Gastroesophageal sphincter (tissue), 4 donors: ENCODE measurements at places on chromosomes 2 and 18. TPM values are rescaled to one million over a fixed set of nuclear protein-coding genes. Genes with fewer than 3 reads are reported as not detected.

GRCh38 chr2:210072922-210073509 lies 70.6 kb downstream of the RPE start:
- ATAC-seq, result no peak

GRCh38 chr2:53442093-53442492 lies 325.5 kb upstream of the CHAC2 start:
- no peak for ATAC-seq

DNA sequence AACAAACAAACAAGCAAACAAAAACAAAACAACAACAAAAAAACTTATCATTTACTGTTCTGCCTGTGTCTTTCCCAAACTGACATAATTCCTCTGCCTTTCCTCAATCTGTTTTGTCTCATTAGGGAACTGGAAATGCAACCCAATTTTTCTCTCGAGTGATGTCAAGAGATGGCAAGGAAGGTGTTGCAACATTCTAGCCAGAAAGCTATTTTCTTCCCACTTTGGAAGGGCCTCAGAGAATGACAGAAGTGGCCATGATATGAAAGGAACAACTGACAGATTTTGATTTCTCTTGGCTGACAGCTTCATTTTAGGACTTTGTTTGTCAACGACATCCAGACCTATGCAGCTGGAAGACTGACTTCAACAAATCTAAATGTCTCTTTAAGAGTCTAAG lies 24.7 kb downstream of the RND3 start:
- ATAC-seq, result no peak

GRCh38 chr2:240203031-240203787 lies 62.8 kb upstream of the OTOS start:
- ATAC-seq, result no peak

GRCh38 chr2:225865468-225865867 lies 466.0 kb downstream of the NYAP2 start:
- ATAC-seq, result no peak

- no peak for ATAC-seq
These were observed 33.0 kb downstream of the CASP10 start for GRCh38 chr2:201215963-201216362.

- ATAC-seq, result no peak
These were observed 86.5 kb downstream of the STK39 start for GRCh38 chr2:168160897-168161296.

- ATAC-seq, result no peak
These were observed 258.4 kb downstream of the BCL11A start for GRCh38 chr2:60294901-60295635.

GRCh38 chr2:37635504-37636380 lies 35.7 kb downstream of the CDC42EP3 start:
- peak; percentile 62 for ATAC-seq

DNA sequence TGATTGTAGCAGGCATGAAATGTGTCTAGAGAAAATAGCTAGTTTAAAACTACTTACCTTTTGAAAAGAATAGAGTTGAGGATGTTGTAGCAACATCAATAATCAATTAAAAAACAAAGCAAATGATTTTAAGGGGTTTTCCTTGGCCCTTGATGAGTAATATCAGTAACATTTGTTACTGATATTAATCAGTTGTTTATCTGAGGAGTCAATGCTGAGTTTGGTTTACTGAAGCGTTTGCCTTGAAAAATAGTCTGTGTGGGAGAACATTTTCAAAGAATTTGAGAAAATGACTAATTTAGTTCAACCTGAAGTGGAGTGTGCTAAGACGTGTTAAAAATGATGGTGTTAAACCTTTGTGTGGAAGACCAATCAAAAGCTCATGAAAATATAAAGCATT lies 9.3 kb downstream of the PTH2R start:
- no peak for ATAC-seq

DNA sequence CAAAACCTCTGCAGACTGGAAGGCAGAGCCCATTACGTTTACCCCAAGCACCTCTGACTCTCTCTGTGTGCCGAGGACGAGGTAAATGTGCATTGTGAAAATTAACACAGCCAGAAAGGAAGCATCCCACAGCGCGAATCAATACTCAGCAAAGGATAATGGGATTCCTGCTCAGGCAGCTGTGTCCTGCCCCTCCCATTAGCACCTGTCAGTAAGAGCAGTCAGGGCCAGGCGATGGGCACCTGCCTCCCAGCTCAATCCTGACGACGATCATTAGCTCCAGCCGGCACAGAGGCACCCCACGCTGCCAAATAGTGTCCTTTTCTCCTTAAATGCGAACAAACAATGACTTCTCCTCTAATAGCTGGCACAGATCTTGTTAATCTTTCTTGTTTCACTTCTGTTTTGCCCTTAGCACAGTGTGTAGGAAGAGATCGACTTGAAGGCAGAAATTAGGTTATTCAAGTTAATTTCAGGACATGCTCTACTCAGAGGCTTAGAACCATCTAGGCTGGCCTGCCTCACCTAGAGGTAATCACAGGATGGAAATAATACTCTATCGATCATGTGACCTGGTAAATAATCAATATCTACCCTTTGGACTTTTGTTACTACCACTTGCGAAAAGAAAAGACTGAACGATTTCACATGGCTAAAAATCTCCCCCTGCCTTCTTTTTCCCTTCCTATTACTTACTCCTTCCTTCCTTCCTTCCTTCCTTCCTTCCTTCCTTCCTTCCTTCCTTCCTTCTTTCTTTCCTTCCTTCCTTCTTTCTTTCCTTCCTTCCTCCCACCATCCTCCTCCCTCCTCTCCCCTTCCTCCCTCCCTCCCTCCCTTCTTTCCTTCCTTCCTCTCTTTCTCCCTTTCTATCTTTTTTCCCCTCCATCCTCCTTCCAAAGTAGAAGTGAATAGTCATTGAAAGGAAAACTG lies 487.9 kb upstream of the ID2 start:
- ATAC-seq, result no peak

DNA sequence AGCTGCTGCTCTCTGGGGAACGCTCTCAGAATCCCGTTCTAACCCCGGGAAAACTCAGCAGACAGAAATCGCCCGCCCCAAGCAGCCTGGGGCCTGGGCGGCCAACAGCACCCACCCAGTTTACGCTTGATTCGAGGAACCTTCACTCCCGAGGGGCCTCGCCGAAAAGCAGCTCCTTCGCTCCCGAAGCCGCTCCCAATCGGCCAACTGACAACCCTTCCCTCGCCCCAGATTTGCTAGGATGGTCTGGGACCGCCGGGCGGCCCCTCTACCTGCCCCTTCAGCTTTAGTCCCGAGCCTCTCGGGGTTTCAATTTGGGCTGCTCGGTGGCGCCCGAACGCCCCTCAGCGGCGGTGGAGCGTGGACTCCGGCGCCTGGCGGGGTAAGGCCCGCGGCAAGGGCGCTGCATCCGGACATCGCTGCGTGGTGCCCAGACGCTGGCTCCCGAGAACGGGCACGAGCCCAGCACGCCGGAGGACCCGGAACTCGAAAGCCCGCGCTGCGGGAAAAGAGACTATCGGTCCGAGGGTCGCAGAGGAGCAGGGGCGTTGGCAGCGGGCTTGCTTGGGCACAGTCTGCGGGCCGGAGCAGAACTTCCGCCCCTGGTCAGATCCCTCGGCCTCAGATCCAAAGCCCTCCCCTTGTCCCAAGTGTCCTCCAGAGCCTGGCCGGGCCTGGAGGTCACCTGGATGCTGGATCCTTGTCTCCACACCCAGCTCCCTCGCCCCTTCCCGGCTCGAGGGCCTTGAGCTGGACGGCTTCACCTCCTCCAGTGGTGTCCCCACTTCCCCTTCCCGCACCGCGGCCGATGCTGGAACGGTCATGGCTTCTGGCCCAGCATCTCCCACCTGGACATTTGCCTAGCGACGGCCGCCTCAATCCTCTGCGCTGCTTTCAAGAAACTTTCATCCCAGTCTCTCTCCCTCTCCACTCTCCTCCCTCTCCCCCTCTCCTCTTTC lies 3.0 kb upstream of the OTX1 start:
- ATAC-seq, result no peak

- ATAC-seq, result no peak
These were observed 32.1 kb upstream of the SH3BP4 start for GRCh38 chr2:234919711-234920110.

- ATAC-seq, result peak; percentile 16
These were observed 431 bp downstream of the FAM98A start for GRCh38 chr2:33598561-33599174.

DNA sequence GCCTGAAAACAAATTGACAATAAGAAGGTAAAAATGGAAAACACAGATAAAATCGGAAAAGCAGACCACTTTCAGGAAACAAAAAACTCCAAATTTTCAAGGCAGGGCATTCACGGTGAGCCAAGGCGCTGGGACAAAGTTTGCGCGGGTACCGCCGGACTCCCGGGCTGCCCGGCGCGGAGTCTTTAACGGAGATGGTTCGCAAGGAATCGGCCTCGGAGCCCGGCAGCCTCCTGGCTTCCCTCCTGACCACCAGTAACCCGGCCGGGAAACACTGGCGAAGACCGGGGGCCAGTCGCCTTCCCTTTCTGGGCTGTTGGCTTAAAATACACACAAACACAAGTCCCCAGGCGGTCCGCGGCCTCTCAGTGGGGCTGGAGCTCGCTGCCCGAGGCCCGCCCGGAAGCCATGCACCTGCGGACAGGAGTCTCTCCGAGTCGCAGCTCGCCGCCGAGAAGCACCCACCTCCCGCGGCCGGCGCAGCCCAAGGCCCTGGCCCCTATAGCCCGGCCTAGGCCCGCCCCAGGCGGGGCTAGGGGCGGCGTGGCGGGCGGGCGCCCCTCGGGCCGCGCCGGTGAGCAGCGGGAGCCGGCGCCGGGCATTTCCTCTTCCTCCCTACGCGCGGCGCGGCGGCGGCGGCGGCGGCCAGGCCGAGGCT lies 622 bp upstream of the KCMF1 start:
- peak; percentile 59 for ATAC-seq

- ATAC-seq, result no peak
These were observed 10.4 kb upstream of the KCNF1 start for GRCh38 chr2:10901160-10901939.

POTEC gene
- total RNA-seq, result not detected

CD8B2 gene
- total RNA-seq, result not detected

IL36G gene
- total RNA-seq, result 1.8 TPM

PDK1 gene
- 9.4 TPM for total RNA-seq
